ENCODE measurements at places on chromosomes 4 and X.
A peak's percentile ranks its signal among the peaks of the same experiment; 100 is the strongest.

DNA sequence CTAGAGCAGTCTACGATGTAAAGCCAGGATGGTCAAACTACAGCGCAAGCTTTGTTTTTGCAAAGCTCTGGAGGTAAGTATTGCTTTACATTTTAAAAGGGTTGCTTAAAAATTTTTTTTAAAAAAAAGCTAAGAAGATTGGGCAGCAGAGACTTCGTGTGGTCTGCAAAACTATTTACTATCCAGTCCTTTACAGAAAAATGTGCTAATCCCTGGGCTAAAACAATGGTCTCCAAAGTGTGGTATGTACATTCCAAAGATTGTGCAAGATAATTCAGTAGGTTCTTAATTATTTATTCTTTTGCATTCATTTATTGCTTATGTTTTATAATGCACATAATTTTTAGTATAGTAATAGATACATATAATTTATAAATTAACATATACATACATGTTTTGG lies 113.2 kb downstream of the MFAP3L start:
- no peak for DNase-seq

DNA sequence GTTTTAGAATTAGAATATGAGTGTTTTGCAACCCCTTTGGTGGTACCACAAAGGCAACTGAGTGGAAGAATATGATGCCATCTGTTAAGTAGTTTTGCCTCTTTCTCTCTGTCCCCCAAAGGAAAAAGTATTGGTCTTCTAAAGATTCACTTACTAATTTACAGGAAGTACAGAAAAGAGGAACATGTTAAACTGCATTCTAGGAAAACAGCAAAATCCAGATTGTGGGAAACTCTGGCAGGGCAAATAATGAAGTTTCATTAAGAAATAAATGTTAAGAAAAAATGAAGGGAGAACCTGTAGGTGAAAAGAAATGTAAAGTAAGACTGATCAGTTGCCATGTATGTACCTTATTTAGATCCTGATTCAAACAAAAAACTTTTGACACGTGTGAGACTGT lies 39.3 kb downstream of the NSUN7 start:
- DNase-seq: no peak

GRCh38 chr4:8505229-8505628 lies 64.7 kb downstream of the TRMT44 start:
- DNase-seq: no peak

GRCh38 chr4:44235897-44236296 lies 212.7 kb downstream of the KCTD8 start:
- no peak for DNase-seq

DNA sequence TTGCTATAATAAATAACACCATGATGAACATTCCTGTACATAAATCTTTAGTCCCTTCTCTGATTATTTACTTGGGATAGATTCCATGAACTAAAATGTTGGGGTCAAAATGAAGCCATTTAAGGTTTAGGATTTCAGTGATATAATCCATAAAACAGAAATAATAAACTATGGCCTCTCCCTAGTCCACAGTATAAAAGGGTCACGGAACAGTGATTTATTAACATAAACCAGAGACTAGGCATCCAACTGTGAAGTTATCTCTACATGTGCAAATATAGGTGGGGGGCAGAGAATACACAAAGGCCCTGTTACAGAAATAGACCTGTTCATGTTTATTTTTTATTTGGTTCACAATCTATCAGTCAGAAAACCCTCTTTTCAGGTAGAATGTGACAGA lies 499.1 kb upstream of the SLIT2 start:
- no peak for DNase-seq

GRCh38 chr4:101279377-101279871 lies 67.9 kb downstream of the PPP3CA start:
- peak; percentile 97 for DNase-seq

All from muscle of leg (tissue), 16 donors.